CD4-positive, alpha-beta T cell treated with Interleukin-10 for 1 hour (primary cell): ENCODE measurements at places on chromosomes 5 and 9.
A peak's percentile ranks its signal among the peaks of the same experiment; 100 is the strongest.

GRCh38 chr5:72821776-72822175 lies 5.3 kb downstream of the TNPO1 start:
- DNase-seq = no peak

DNA sequence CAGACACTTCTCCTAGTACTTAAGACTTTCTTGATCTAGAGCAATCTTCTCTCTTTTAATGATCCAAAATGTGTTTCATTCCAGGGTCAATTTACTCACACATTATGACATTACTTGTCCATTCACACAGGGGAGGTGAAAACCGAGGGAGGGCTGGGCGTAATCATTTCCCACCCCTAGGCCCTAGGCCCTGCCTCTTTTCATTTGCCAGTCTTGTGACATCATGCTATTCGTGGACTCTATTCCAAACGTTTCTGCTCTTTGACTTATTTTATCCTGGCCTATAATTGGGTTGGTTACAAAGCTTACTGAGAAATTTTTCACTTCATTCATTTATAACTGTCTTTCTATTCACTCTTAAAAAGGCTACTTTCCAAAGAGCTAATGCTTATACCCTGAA lies 2.4 kb downstream of the DCAF12 start:
- DNase-seq = peak; percentile 16

- no peak for DNase-seq
Observed at GRCh38 chr5:128252756-128253155, 169.2 kb downstream of the SLC12A2 start.

DNA sequence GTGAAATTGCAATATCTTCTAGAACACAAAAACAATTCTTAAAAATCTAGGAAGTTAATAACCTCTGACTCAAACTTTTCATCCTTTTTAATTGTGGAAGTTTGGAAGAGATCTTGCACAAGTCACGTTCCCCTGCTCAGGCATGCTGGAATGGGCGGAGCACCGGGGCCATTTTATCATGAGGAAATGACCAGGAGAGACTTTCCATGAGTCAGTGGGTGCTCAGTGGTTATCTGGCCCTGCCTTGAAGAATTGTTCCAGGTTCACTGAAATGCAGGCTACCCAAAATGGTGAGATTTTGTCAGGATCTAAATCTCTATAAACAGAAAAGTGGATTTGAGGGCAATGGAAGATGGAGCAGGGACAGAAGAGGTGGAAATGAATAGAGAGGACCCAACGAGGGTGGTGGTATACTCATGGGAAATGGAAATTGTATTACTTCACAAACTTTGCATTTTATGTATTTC lies 61.2 kb downstream of the FYB1 start:
- DNase-seq = no peak

GRCh38 chr5:53128481-53128880 lies 18.9 kb upstream of the MOCS2 start:
- no peak for DNase-seq

DNA sequence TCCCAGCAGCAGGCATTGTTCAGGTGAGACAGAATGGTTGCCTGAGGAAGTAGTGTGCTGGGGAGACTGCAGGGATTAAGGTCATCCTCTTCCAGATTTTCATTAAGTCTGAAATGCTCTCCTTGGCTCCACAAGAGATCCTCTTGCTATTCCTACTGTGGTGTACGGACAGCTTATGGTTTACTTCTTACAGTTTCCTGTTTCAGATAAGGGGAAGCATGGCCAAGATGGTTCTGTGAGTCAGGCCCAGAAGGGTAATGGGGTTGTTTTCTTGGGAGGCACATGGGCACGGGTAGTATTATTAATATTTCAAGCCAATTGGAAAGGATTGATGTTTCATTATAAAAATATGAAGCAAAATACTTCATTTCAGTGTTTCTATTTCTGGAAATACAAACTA lies 42.9 kb downstream of the GLRX start:
- DNase-seq = no peak

DNA sequence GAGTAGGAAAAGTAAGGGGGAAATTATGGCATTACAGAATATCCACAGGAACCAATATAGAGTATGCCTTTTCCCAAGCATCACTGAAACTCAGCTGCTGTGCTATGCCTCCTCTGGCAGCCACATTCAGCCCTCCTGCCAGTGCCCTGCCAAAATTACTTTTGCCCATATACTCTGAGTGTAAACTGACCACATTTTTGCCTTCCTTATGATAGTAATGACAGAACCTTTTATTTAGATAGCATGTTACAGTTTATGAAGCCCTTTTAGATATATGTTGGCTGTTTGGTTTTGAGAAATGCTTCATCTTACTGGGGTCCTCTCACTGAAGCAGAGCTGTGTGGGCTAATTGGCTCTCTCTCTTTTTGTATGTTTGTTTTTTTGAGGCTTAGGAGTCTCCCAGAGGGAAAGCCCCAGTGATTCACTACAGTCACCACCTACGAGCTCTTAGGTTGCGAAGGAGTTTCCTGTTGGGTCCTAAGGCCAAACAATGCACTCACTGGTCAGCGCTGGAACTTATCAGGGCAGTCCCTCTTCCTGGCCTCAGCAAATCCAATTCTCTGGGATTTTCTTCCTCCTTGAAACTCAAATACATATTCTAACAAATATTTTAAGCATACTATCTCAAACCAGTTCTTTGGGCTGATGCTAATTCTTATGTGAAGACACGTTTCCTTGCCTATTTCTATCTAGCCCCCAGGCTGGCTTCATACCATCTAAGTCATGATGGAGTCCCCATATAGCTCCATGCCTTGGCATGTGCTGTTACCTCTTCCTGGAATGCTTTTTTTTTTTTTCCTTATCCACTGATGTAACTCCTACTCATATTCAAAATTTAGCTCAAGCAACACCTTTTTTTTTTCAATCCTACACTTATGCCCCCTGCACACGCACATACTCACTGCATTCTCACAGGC lies 3.7 kb downstream of the PHF24 start:
- no peak for DNase-seq

DNA sequence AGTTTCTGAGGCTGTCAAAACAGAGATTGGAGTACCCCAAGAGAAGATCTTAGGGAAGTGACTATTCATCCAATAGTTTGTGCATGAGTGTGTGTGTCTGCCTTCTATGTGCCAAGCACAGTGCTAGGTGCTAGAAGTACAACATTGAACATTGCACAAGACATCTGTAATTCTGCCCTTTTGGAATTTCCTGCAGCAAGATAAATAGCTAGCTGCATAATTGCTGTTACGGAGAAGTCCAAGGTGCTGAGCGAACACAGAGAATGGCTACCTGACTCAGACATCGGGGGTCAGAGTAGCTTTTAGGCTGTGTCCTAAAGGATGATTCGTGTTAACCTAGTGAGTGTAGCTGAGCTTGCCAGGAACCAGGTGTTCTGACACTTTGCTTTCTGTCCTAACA lies 44.8 kb downstream of the PAPPA start:
- no peak for DNase-seq

GRCh38 chr5:75265731-75266130 lies 29.1 kb upstream of the ANKRD31 start:
- peak; percentile 51 for DNase-seq

GRCh38 chr9:95027914-95028852 lies 289.3 kb downstream of the FANCC start:
- DNase-seq = no peak
